ENCODE measurements at places on chromosomes 7 and 10. TPM values are rescaled to one million over a fixed set of nuclear protein-coding genes. Genes with fewer than 3 reads are reported as not detected.
A peak's percentile ranks its signal among the peaks of the same experiment; 100 is the strongest.

TMEM254 gene
- total RNA-seq: 25.8 TPM

MBLAC1 gene
- total RNA-seq: 2.9 TPM

SPDYE16 gene
- 0.28 TPM for total RNA-seq

UPK3B gene
- 3.6 TPM for total RNA-seq

TASOR2 gene
- total RNA-seq: 45.4 TPM

PLXDC2 gene
- 99.6 TPM for total RNA-seq

SDK1 gene
- total RNA-seq: 21.0 TPM

ANKRD1 gene
- total RNA-seq: 6.6 TPM

LEP gene
- not detected for total RNA-seq

GRCh38 chr7:49718760-49719159 is 54.7 kb upstream of the VWC2 start:
- no peaks in the 10 kb centered on the region for H3K4me1 ChIP-seq
- H3K27me3 ChIP-seq: no peaks in the 10 kb centered on the region
- H3K36me3 ChIP-seq: no peaks in the 10 kb centered on the region
- no peak overlapping the region for H3K27ac ChIP-seq

DNA sequence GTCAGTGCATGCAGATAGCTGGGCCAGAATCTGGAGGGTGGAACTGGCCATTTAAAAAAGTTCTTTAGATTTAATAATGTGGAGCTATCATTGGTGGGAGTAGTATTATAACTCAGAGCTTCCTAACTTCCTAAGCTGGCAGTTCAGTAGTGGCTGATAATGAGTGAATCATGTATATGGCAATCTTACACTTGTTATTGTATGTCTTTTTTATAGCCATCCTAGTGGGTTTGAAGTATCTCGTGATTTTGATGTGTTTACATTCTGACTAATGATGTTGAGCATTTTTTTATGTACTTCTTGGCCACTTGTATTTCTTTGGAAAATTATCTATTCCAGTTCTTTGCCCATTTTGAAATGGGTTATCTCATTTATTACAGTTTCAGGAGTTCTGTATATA is 15.4 kb downstream of the TFAM start:
- H3K27ac ChIP-seq: no peak overlapping the region
- no peak overlapping the region for H3K4me3 ChIP-seq
- DNase-seq: no peak
- H3K36me3 ChIP-seq: peaks cover 5% of the 10 kb centered on the region
- H3K27me3 ChIP-seq: no peaks in the 10 kb centered on the region

DNA sequence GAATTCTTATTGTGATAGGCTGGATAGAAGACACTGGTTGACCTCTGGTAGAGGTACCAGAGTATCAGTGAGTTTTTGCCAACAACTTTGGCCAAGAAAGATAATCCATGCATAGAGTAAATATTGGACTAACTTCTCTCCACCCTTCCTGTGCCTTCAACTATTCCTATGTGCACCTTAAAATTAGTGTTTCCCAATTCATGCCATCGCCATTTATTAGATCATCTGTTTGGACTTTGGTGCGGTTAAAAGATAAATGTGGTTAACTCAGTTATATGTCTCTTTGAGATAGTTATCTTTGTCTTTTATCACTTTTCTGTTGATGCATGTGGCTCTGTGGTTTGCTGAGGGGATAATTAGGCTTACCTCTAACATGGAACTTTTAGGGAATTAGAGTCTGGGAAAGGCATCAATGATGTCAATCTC is 4.6 kb downstream of the PAPSS2 start:
- no peak for DNase-seq
- peaks cover 17% of the 10 kb centered on the region for H3K36me3 ChIP-seq
- no peak overlapping the region for H3K4me3 ChIP-seq
- H3K4me1 ChIP-seq: peaks cover 4% of the 10 kb centered on the region

DNA sequence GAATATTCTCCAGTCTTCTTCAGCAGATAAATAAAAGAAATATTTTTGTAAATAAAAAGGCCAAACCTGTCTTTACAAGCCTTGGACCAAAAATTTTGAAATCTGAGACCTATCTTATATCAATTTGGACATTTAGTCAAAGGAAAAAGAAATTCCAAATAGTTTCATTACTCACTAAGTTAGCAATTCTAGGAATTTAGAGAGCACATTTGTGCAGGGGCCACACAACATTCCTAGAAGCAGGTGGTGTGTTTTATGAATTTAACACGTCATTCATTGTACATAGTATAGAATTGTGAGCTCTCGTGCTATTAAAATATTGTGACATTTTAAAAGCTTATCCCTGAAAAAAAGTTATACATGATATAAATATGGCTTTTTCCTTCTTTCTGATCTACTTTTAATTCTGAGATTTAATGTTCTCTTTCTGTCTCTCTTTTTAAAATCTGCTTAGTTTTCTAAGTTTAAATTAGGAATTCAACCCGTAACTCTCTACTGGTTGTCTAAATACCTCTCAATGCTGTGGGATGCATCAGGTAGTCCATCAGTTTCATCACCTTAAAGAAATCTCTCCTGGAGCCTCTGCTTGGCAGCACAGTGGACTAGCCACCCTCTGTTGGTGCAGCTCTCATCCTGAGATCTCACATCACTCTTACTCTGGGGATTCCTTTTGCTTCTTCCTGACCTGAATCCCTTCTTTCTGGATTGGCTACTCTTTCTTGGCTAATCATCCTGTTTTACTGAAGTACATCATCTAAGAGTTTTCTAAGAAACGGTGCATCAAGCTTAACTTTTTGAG is 124.5 kb downstream of the SEMA3E start:
- no peaks in the 10 kb centered on the region for H3K4me1 ChIP-seq
- no peaks in the 10 kb centered on the region for H3K36me3 ChIP-seq
- no peaks in the 10 kb centered on the region for H3K27me3 ChIP-seq
- H3K4me3 ChIP-seq: no peak overlapping the region
- H3K27ac ChIP-seq: no peak overlapping the region

- H3K36me3 ChIP-seq: no peaks in the 10 kb centered on the region
- no peak overlapping the region for H3K4me3 ChIP-seq
- H3K27ac ChIP-seq: no peak overlapping the region
- no peaks in the 10 kb centered on the region for H3K4me1 ChIP-seq
- H3K27me3 ChIP-seq: no peaks in the 10 kb centered on the region
Measured at GRCh38 chr10:52379287-52379686, 65.2 kb downstream of the DKK1 start.

DNA sequence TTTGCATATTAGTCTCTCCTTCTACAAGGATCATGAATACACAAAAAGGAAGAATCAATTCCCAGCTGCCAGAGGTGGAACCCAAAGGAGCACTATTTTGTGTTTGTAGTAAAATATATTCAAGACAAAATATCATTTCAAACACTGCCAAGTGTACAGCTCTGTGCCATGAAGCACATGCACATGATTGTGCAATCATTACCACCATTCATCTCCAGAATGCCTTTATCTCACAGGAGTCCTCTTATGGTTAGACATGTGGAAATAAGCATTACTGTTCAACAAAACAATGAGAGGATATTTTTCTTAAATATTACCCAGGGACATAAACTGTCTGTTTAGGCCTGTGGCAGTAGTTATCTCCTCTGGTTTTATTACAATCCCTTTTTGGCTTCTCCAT is 151.4 kb upstream of the PPP1R3A start:
- no peaks in the 10 kb centered on the region for H3K4me1 ChIP-seq
- H3K27me3 ChIP-seq: no peaks in the 10 kb centered on the region
- H3K4me3 ChIP-seq: no peak overlapping the region
- no peak overlapping the region for H3K27ac ChIP-seq
- DNase-seq: no peak
- H3K36me3 ChIP-seq: no peaks in the 10 kb centered on the region

DNA sequence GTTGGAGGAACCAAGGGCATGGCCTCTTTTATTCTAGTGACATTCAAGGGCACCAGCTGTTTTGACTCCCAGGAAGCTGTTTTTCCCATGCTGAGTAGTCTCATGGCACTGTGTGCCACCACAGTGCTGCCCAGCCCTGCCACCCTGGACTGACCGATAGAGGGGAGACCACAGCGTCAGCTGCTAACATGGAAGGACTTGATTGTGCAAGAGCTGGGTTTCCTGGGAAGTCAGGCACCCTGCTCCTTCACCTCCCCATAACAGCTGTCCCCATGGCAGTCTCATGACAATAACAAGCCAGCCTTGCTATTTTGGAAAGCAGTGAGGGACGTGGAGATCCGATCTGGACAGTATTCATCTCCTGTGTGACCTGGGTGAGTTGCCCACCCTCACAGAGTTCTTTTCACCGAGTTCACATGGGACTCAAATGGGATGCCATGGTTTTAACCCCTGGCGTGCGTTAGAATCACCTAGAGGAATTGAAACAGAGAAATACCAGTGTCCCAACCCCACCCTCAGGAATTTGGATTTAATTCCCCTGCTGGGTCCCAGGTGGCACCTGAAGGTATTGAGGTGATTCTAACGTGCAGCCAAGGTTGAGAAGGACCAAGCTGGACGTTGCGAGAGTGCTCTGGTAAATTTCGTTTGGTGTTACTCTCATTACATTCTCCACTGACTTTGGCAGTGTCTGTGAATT is 174.8 kb downstream of the CELF2 start:
- no peaks in the 10 kb centered on the region for H3K36me3 ChIP-seq
- H3K4me3 ChIP-seq: no peak overlapping the region
- H3K27ac ChIP-seq: peak overlapping the region; percentile 49
- no peaks in the 10 kb centered on the region for H3K4me1 ChIP-seq
- H3K27me3 ChIP-seq: no peaks in the 10 kb centered on the region
- DNase-seq: no peak

DNA sequence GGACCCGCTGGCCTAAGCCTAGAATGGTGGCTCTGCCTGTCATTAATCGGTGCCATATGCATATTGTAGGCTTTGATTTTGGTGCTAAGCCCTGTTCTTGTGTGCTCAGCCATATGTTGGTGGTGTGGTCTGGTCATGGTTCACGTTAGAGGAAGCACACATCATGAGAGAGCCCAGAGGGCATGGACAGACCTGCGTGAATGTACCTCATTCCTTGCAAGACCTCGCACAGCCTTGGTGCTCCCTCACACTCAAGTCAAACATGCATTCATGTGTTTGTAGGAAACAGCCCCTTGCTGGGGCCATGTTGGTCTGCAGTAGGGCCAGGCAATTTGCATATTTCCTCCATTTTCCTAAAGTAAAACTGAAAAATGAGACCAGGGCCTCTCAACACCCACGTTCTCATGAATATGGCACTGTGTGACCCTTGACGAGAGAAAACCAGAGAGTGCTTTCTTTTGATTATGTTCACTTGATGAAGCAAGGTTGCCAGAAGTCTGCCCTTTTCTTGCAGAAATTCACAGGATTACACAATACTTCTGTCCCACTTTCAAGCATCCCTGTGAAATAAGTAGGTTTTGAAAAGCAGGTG is 268.7 kb downstream of the CELF2 start:
- H3K36me3 ChIP-seq: peaks cover 19% of the 10 kb centered on the region
- H3K4me3 ChIP-seq: no peak overlapping the region
- DNase-seq: no peak

DNA sequence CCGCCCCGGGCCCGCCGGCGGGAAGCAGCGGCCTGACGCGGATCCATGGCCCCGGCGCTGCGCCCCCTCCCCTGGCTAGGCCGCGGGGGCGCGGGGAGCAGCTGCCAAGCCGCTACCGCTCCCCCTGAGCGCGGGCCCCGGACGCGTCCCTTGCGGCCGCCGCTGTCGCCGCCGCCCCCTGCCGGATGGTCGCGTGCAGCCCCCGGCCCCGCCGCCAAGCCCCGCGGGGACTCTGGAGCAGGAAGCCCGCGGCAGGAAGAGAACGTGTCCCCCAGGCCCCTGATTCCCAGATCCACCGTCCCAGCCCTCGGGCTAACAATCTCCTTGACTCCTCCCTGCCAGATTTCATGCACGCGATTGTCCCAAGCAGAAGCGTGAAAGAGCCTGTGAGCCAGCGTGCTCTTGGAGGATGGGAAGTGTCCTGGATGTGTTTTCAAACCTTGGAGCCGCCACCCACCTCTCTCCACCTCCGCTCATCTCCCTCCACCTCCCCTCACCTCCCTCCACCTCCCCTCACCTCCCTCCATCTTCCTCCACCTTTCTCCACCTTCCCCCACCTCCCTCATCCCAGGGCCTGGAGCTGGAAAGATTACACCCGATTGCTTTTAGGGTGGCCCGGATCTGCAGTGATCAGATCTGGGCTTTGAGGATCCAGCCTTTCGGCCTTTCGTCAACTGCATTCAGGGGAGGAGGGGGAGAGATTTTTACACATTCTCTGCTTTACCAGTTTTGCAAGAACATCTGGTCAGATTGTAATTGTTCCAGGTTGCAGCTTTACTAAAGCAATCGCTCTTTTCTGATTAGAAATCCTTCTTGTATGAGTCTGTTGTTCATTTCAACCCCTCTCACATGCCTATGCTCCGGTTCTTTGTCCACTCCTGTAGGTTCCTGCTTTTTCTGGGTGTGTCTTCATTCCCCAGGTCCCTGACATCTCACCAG is 570 bp upstream of the PRTFDC1 start:
- H3K27ac ChIP-seq: peak overlapping the region; percentile 76
- H3K27me3 ChIP-seq: no peaks in the 10 kb centered on the region
- peaks cover 26% of the 10 kb centered on the region for H3K4me1 ChIP-seq
- H3K36me3 ChIP-seq: no peaks in the 10 kb centered on the region
- peak; percentile 80 for DNase-seq
- peak overlapping the region; percentile 23 for H3K4me3 ChIP-seq

GRCh38 chr7:30925117-30925516 is 13.5 kb downstream of the AQP1 start:
- peaks cover 3% of the 10 kb centered on the region for H3K4me1 ChIP-seq
- peak; percentile 7 for DNase-seq
- H3K4me3 ChIP-seq: no peak overlapping the region
- H3K36me3 ChIP-seq: peaks cover 4% of the 10 kb centered on the region
- H3K27me3 ChIP-seq: no peaks in the 10 kb centered on the region

DNA sequence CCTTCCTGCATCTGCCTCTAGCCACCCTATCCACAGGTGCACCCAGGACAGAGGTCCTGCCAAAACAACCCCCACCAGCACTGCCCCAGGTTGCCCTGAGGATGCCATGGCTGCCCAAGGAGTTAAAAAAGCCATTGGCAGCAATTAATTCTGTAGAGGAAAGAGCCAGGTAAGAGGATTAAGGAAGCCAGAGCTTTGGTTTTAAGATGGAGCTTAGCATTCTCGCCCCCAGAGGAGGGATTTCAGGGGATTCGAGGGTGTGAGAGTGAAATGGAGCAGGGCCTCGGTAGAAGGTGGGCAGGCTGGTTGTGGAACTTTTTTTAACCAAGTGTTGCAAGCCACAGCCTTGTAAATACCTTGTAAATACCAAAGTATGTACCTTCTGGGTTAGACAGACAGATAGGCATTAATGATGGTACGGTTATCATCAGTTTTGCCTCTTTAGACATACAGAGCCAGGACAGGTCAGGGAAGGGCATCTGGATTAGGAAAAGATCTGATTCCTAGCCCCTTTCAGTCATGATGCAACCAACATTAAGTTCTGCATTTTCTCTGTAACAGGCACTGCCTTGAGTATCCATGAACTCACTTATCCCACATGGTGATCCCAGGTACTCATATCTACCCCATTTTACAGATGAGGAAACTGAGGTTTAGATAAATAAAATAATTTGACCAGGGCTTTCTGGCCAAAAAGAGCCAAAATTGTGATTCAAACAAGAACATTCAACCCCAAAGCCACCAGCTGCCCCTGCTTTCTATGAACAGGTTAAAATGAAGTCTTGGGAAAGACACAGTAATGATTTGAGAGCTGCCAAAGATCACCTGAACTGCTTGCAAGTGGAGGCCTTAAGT is 120.7 kb upstream of the PPIF start:
- DNase-seq: no peak
- no peaks in the 10 kb centered on the region for H3K36me3 ChIP-seq
- no peaks in the 10 kb centered on the region for H3K27me3 ChIP-seq
- peaks cover 13% of the 10 kb centered on the region for H3K4me1 ChIP-seq

GRCh38 chr10:31768467-31768866 is 160.2 kb downstream of the ARHGAP12 start:
- no peaks in the 10 kb centered on the region for H3K36me3 ChIP-seq
- H3K27me3 ChIP-seq: no peaks in the 10 kb centered on the region
- no peaks in the 10 kb centered on the region for H3K4me1 ChIP-seq
- no peak for DNase-seq
- H3K4me3 ChIP-seq: no peak overlapping the region
- no peak overlapping the region for H3K27ac ChIP-seq

All from lung (tissue), 17 donors.